ENCODE measurements at places on chromosomes 3 and 15.

GRCh38 chr3:278300-279064, 81.9 kb downstream of the CHL1 start:
- no peak for DNase-seq

DNA sequence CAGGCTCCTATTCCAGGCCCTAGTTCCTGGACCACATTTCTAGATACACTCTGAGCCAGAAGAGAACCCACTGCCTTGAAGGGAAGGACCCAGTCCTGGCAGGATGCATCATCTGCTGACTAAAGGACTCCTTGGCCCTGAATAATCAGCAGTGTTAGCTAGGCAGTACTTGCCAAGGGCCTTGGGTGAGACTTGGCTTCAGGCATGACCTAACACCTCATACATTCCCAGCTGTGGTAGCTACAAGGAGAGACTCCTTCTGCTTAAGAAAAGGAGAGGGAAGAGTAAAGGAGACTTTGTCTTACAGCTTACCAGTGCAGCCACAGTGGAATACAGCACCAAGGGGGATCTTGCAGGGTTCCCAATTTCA, 26.4 kb downstream of the PEAK1 start:
- no peak for DNase-seq

DNA sequence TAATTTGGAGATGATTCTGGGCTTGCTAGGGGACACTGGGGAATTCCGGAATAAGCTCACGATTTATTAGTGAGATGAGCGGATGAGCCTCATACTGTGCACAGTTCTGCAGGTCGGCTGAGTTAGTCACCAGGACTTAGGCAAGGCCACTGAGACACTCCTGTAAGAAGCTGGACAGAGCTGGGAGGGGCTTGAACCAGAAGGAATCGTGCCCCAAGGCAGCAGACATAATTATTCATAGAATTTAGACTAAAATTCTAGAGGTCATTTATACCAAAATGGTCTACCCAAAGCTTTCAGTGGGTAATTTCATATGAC, 121.4 kb downstream of the VGLL4 start:
- DNase-seq, result no peak

DNA sequence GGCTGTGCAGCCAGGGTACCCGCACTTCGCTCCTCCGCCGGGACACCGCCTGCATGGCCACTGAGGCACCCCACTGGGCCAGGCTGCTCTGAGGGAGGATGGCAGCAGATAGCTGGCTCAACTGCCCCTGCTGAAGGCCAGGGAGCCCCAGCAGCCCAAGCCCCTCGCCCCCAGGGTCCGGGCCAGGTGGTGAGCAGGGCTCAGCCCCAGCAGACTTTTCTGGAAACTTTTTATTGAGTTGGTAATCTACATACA, 11.5 kb downstream of the PLIN1 start:
- no peak for DNase-seq

DNA sequence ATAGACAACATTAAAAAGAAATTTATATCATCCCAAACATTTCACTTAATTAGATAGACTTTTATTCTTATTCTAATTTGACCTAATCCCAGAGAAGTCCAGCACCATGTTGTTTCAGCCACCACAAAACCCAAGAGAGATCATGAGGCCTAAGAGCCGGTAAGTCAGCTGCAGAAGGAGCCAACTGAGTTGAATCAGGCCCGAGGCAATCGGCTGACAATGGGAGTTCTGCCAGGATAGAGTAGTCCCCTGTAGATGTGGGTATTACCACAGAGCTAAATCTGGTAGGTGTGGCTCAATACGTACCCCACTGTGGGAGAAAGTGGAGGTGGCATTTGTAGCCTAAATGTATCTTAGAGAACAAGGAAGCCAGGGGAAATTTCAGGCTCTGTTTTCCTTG, 49.7 kb upstream of the UMPS start:
- no peak for DNase-seq
